ENCODE measurements at places on chromosomes 3 and 15.

- DNase-seq: no peak
Observed at GRCh38 chr3:147705651-147706051, 296.5 kb downstream of the ZIC1 start.

DNA sequence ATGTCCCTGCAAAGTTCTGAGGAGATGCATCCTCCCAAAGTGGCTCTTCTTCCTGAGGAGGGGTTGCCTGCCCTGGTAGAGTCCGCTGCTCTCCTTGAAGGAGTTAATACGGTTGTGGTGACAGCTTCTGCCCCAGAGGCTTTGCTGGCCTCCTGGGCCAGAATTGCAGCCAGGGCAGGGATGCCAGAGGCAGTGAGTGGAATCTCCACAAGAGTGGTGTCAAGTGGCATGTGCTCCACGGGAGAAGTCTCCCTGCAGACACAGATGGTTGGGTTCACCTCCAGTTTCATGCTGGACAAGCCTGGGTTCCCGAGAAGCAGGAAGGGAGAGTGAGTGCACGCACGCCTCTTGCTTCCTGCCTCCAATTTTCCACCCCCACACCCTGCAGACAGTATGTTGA is 105.5 kb downstream of the SLC25A26 start:
- no peak for DNase-seq

- DNase-seq: no peak
Observed at GRCh38 chr3:23919628-23920027, 2.7 kb downstream of the RPL15 start.

- DNase-seq: no peak
Observed at GRCh38 chr15:58419803-58420524, 11.8 kb upstream of the LIPC start.

DNA sequence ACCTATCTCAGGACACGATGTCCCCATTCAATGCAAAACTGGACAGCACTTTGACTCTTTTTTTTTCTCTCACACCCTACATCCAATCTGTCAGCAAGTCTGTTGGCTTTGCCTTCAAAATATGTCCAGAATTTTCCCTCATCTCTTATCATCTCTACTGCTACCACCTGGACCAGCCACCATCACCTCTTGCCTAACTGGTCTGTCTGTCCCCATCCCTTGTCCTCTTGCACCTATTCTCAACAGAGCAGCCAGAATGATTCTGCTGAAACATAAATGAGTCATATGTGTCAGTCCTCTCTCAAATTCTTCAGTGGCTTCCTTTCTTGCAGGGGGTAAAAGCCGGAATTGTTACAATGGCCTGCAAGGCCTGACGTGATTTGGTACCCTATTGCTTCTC is 105.8 kb downstream of the CYP19A1 start:
- no peak for DNase-seq

DNA sequence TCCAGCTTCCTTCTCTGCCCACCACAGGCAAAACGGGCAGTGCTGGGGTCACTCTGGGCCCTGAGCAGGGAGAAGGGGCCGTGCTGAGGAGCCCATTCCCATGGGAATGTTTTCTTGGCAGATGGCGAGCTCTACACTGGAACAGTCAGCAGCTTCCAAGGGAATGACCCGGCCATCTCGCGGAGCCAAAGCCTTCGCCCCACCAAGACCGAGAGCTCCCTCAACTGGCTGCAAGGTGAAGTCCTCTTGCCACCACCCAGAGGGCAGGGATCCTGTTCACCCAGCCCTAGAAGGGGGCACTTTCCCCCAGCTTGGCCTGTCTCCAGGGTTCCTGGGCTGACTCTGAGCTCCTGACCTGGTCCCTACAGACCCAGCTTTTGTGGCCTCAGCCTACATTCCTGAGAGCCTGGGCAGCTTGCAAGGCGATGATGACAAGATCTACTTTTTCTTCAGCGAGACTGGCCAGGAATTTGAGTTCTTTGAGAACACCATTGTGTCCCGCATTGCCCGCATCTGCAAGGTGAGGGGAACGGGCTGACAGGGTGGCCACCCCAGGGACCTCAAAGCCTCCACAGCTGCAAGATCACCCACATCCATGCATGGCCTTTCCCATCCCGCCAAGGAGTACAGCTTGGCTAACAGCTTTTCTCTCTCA is 12.4 kb downstream of the CIB1 start:
- peak; percentile 70 for DNase-seq

GRCh38 chr15:80590761-80591355 is 104.3 kb upstream of the ABHD17C start:
- DNase-seq: no peak

DNA sequence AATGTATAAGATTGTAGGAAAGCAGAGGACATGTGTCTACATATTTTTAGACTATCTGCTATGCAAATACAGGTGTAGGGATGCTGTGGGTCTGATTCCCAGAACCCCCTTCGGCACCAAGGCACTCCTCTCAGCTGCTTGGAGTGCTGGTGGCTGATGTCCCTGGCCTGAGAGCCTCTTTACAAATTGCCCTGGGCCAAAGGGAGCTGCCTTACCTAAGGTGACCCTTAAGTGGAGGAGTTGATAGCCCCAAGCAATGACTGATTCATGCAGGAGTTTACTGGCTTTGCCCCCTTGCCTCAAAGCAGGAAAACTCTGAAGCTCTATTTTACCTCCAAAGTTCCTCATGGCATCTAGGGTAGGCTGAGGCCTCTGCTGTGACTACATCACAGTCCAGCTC is 83.0 kb downstream of the ZNF385D start:
- no peak for DNase-seq

DNA sequence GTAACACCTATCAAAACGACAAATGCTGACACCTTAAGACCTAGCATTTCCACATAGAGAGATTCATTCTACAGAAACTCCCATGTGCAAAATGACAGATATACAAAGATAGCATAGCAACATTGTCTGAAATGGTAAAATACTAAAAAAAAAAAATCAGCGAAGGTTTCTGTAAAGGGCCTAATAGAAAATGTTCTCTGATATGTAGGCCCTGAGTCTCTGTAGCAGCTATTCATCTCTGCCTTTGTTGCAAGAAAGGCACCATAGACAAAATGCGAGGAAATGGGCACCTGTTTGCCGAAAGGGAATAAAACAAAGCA is 631 bp upstream of the MFGE8 start:
- no peak for DNase-seq

DNA sequence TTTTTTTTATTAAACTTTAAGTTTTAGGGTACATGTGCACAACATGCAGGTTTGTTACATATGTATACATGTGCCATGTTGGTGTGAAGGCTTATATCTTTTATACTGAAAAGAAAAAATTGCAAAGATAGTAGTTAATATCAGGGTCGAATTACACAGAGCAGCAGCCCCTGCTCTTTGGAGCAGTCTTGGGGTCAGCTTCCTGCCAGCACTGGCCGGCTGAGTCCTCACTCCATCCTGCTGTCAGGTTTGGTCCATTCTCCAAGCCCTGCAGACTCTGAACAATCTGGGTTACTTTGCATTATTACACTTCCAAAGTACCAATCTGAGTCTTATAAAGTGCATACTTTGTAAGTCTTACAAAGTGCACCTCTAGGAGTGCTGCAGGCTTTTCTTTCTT is 66.0 kb downstream of the COL8A1 start:
- DNase-seq: no peak

Measured in right forelimb (tissue), 1 donor.